Endothelial cell (in vitro differentiated cells): ENCODE measurements at places on chromosomes 2 and 18. TPM values are rescaled to one million over a fixed set of nuclear protein-coding genes. Genes with fewer than 3 reads are reported as not detected.

Gene SGO2
- 10.5 TPM for total RNA-seq

Gene AUP1
- 117 TPM for total RNA-seq

Gene CABYR
- 8.4 TPM for total RNA-seq

Gene HTR2B
- total RNA-seq = 0.80 TPM

- no peaks in the 10 kb centered on the region for H3K27me3 ChIP-seq
- no peaks in the 10 kb centered on the region for H3K36me3 ChIP-seq
- H3K27ac ChIP-seq = no peak overlapping the region
These were observed 307.3 kb upstream of the MEIS1 start for GRCh38 chr2:66127656-66128055.

DNA sequence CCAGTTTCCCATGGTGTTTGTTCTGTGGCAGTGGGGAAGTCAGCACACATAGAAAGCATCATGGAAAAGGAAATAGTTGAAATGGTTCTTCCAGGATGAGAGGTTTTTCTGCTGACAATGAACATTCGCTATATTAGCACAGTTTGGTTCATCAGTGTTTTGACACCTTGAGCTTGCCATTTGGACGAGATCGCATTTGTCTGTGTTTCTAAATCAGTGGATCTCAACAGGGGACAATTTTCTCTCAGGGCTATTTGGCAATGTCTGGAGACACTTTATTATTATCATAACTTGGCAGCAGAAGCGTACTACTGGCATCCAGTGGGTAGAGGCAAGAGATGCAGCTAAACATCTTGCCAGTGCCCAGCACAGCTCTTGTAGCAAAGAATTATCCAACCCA is 74.6 kb downstream of the CD8B2 start:
- peaks cover 2% of the 10 kb centered on the region for H3K36me3 ChIP-seq
- H3K4me1 ChIP-seq = no peaks in the 10 kb centered on the region
- H3K4me3 ChIP-seq = no peak overlapping the region
- H3K27ac ChIP-seq = no peak overlapping the region
- peaks cover 1% of the 10 kb centered on the region for H3K27me3 ChIP-seq

DNA sequence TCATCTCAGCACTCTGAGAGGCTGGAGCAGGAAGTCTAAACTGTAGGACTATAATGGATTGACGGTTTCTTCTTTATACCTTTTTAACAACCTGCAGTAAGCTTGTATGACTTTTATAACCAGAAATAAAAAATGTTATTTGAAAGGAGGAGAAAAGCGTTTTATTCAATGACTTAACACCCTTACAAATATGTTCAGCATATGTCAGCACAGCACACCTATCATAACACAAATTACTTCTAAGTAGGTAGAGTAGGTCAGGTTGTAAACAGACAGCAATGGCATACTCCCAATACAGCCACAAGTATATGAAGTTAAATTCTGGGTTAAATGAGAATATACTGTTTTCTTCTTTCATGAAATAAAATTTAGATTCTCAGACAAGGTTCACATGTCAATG is 16.1 kb downstream of the RAB1A start:
- H3K27ac ChIP-seq = no peak overlapping the region
- H3K27me3 ChIP-seq = peaks cover 3% of the 10 kb centered on the region
- no peak for DNase-seq
- no peak overlapping the region for H3K4me3 ChIP-seq
- no peaks in the 10 kb centered on the region for H3K36me3 ChIP-seq

DNA sequence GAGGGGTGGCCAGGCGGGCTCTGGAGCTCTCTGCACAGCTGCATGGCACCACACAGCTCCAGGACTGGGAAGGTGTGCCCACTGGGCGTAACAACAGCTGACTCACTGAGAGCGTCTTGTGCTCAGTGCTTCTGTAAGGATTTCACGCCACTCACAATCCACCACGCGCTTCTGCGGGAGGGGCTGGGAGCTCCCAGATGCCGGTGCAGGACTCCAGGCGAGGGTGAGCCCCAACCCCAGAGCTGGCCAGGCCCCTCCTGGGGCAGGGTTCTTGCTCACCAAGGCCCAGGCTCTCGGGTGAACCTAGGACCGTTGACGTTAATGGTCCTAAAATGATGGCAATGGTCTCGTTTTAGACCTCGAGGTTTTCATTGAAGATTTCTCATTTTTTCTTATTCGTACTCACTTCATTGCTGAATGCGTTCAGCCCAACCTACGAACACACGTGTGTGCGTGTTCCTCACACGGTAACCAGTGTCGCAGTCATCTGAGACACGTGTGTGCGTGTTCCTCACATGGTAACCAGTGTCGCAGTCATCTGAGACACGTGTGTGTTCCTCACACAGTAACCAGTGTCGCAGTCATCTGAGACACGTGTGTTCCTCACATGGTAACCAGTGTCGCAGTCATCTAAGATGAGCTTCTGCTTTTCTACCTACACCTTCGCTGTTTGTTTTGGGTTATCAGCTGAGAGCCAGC is 38.4 kb upstream of the ZNF236 start:
- DNase-seq = no peak
- no peak overlapping the region for H3K4me3 ChIP-seq
- no peak overlapping the region for H3K27ac ChIP-seq
- no peaks in the 10 kb centered on the region for H3K36me3 ChIP-seq

DNA sequence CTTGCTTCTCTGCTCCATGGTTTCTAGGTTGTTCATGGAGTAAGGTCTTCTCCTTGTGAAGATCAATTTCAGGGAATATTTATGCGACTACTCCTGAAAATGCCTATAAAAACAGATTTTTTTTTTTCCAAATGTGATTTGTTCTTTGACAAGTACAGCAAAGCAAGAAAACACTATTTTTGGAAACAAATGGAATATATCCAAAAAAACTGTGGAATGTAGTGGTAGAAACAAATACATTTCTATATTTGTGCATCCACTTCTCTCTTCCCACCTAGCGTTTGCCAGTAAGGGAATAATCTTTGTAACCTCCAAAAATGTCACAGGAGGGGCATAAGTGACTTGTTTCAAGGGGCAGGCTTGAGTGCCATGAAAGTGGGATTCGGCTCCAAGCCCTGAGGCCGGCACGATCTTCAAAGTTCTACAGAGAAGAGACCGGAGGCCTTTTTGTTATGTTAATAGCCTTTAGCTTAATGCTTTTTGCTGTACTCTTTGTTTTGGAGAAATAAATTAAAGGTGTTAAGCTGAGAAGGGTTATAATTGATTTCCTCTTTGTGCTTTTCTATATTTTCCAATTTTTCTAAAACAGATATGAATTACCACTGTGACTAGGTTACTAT is 200.6 kb downstream of the NRP2 start:
- H3K4me3 ChIP-seq = no peak overlapping the region
- no peaks in the 10 kb centered on the region for H3K4me1 ChIP-seq
- DNase-seq = no peak
- H3K36me3 ChIP-seq = no peaks in the 10 kb centered on the region
- no peak overlapping the region for H3K27ac ChIP-seq

DNA sequence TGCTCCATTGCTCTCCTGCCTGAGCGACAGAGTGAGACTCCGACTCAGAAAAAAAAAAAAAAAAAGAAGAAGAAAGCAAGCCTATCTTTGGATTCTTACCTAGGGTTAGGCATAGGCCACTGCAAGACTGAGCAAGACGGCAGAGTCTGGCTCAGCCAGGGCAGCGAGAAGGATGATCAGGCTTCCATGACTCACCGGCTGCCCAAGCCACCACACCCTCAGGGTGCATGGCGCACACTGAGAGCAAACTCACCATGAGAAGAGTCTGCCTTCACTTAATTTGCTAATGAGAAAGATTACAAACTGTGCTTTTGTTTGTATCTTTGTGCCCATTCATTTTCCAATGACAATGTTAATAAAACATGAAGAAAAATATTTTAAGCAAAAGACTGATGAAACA is 8.2 kb downstream of the FAM110C start:
- H3K4me1 ChIP-seq = peaks cover 7% of the 10 kb centered on the region
- H3K4me3 ChIP-seq = no peak overlapping the region
- DNase-seq = no peak
- no peaks in the 10 kb centered on the region for H3K27me3 ChIP-seq

GRCh38 chr2:71460595-71461303 is 7.4 kb downstream of the DYSF start:
- H3K4me3 ChIP-seq = peak overlapping the region; percentile 59
- H3K27ac ChIP-seq = peak overlapping the region; percentile 92
- DNase-seq = no peak
- H3K4me1 ChIP-seq = peaks cover 55% of the 10 kb centered on the region

GRCh38 chr2:100767224-100767653 is 52.7 kb upstream of the NPAS2 start:
- H3K36me3 ChIP-seq = no peaks in the 10 kb centered on the region
- no peak overlapping the region for H3K27ac ChIP-seq
- no peak for DNase-seq
- H3K4me1 ChIP-seq = no peaks in the 10 kb centered on the region
- H3K4me3 ChIP-seq = no peak overlapping the region

- H3K27ac ChIP-seq = no peak overlapping the region
- no peak for DNase-seq
- H3K36me3 ChIP-seq = no peaks in the 10 kb centered on the region
- H3K4me1 ChIP-seq = peaks cover 16% of the 10 kb centered on the region
- H3K27me3 ChIP-seq = peaks cover 2% of the 10 kb centered on the region
- no peak overlapping the region for H3K4me3 ChIP-seq
These were observed 4.5 kb downstream of the HNMT start for GRCh38 chr2:137968477-137969417.

DNA sequence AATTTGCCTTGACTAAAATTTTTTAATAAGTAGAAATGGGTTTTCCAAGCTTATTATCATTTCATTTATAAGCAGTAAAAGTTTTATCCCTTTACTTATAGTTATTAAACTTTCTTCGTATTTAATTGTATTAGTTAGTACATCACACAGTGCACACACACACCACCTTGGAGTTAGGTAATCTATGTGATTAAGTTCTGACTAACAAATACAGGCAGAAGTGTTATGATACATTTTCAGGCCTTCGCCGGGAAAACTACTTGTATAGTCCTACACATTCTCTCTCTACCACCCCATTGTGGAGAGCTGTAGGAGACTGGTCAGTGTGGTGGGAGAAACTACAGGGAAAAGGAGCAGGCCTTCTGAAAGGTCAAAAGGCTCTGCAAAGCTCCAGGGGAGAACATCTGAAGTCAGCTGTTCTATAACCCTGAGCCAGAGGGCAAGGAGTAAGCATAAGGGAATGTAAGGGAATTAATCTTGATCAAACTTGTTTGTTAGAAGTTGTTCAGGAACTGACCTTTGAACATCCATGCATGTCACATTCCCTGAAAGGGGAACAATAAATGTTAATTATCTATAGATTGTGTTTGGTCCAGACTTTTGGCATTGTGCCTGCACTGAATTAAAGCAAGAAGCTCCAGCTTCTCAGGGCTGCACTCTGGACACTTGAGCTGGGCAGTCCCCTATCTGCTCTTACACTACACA is 231.7 kb downstream of the FSIP2 start:
- H3K4me3 ChIP-seq = no peak overlapping the region
- H3K4me1 ChIP-seq = no peaks in the 10 kb centered on the region
- no peak overlapping the region for H3K27ac ChIP-seq
- peaks cover 3% of the 10 kb centered on the region for H3K36me3 ChIP-seq
- no peak for DNase-seq

- H3K27me3 ChIP-seq = peaks cover 8% of the 10 kb centered on the region
- no peaks in the 10 kb centered on the region for H3K36me3 ChIP-seq
- no peaks in the 10 kb centered on the region for H3K4me1 ChIP-seq
- DNase-seq = no peak
These were observed 100.1 kb downstream of the MRO start for GRCh38 chr18:50719471-50720324.

DNA sequence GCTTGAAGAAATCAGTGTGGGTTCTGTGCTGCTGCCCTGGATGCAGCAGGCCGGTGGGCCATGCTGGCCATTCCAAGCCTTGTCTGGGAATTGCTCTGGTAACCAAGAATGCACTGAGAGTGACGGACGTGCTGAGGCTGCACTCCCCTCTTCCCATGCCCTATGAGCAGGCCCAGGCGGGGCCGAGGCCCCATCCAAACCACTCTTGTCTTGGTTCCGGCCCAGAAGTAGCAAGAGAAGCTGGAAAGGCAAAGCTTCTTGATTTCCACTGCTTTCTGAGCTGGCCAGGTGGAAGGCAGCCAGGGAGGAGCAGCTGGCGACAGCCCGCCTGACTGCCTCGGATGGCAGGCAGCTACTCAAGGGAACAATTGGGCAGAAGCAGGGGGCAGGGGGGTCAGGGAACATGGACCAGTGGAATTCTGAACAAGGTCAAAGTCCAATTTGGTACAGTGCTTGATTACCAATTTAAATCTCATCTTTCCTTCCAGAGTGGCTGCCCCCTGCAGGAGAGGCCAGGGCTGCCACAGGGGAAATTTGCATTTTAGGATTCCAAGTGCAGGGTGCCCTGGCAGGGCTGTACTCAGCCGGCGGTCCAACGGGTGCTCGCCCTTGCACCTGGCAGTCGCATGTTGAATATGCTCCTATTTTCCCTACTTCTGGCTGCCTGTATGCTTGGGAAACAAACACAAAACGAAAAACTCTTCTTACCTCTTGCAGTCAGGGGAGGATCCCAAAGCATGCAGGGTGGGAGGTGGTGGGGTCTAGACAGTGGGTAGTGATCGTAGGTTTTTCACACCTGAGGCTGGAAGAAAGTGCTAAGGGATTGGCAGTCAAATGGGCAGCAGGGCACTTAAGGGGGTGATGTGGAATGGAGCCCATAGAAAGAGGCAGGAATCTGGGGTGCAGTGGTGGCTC is 67.3 kb downstream of the LIPG start:
- DNase-seq = no peak
- peaks cover 13% of the 10 kb centered on the region for H3K4me1 ChIP-seq
- no peak overlapping the region for H3K27ac ChIP-seq
- H3K36me3 ChIP-seq = no peaks in the 10 kb centered on the region
- no peak overlapping the region for H3K4me3 ChIP-seq
- peaks cover 8% of the 10 kb centered on the region for H3K27me3 ChIP-seq

- peaks cover 4% of the 10 kb centered on the region for H3K4me1 ChIP-seq
- H3K27ac ChIP-seq = no peak overlapping the region
- DNase-seq = no peak
- H3K27me3 ChIP-seq = no peaks in the 10 kb centered on the region
- H3K36me3 ChIP-seq = no peaks in the 10 kb centered on the region
These were observed 67.2 kb downstream of the SPRED2 start for GRCh38 chr2:65364986-65365733.

GRCh38 chr18:79931475-79931874 is 20.0 kb downstream of the SLC66A2 start:
- H3K36me3 ChIP-seq = peaks cover 42% of the 10 kb centered on the region
- H3K4me1 ChIP-seq = peaks cover 2% of the 10 kb centered on the region
- DNase-seq = no peak
- H3K27ac ChIP-seq = no peak overlapping the region
